ENCODE measurements at places on chromosomes 16 and 17. TPM values are rescaled to one million over a fixed set of nuclear protein-coding genes. Genes with fewer than 3 reads are reported as not detected.
A peak's percentile ranks its signal among the peaks of the same experiment; 100 is the strongest.

Gene LGALS9C
- not detected for total RNA-seq

DNA sequence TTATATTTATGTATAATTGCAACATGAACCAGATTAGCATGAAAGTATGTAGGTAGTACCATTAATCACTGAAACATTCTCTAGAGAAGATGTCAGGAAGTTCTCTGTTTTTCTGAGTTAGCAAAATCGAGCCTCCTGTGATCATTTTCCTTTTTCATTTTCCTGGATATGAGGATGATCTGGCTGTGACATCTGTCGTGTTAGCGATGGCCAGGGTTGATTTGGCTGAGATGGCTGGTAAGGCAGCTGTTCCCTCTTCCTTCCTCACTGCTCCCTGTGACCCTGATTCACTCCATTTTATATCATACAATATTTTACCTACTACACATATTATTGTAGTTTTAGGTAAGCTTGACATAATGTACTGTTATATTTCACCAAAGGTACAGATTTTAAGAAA, 10.3 kb downstream of the CNTNAP4 start:
- H3K27ac ChIP-seq: no peak overlapping the region
- no peaks in the 10 kb centered on the region for H3K36me3 ChIP-seq

DNA sequence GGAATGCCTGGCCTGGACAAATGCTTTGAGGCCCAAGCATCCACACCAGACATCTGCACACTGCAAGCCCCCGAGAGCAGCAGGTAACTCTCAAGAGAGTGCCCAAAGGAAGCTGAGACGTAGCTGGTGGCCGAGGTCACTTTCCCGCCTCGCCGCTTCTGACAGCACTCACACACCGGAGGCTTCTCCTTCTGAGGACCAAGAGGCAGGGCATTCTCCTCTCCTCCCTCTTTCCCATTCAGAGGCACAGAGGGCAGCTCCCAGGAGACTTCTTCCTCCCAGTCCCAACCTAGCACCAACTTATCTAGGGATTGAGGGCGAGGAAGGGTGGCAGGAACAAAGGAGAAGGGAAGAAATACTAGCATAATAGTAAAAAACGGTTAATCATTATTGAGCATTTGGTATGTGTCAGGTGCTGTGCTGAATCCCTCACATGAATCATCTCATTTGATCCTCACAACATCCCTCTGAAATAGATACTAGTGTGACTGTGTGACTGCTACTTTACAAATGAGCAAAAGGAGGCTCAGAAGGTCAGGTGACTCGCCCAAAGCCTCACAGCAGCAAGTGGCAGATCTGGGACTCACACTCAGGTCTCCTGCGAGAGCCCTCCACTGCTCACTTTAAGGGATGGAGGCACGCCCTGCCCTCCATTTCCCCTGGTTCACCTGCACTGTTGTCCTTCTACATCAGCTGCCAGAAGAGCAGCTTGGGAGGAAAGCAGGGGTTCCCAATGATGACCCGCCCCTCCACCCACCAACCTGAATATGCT, 41.8 kb downstream of the MYO18A start:
- no peaks in the 10 kb centered on the region for H3K27me3 ChIP-seq
- peaks cover 10% of the 10 kb centered on the region for H3K36me3 ChIP-seq
- H3K4me1 ChIP-seq: peaks cover 72% of the 10 kb centered on the region
- H3K27ac ChIP-seq: peak overlapping the region; percentile 92

- no peaks in the 10 kb centered on the region for H3K36me3 ChIP-seq
- H3K4me1 ChIP-seq: no peaks in the 10 kb centered on the region
- H3K27me3 ChIP-seq: peaks cover 10% of the 10 kb centered on the region
- no peak overlapping the region for H3K4me3 ChIP-seq
- no peak overlapping the region for H3K27ac ChIP-seq
These were observed 622 bp upstream of the KRT28 start for GRCh38 chr17:40800381-40800780.

Gene CCL7
- not detected for total RNA-seq
